ENCODE measurements at places on chromosomes 16 and 17. TPM values are rescaled to one million over a fixed set of nuclear protein-coding genes. Genes with fewer than 3 reads are reported as not detected.
A peak's percentile ranks its signal among the peaks of the same experiment; 100 is the strongest.

Gene CMTM3
- total RNA-seq = 19.3 TPM

Gene SEPHS2
- 36.5 TPM for total RNA-seq

Gene HOXB5
- not detected for total RNA-seq

Gene GNGT2
- not detected for total RNA-seq

Gene TNFRSF13B
- not detected for total RNA-seq

Gene CHST4
- total RNA-seq = not detected

Gene USP6
- total RNA-seq = 3.9 TPM

GRCh38 chr16:21663889-21664647, at the start of gene OTOA:
Gene OTOA, plus strand, starts transcription at chr16:21663968. Its CDS starts 14,547 bp downstream, at chr16:21678515.
- DNase-seq = no peak

GRCh38 chr17:17474341-17474740, 2.5 kb upstream of the MED9 start:
- no peak for DNase-seq

DNA sequence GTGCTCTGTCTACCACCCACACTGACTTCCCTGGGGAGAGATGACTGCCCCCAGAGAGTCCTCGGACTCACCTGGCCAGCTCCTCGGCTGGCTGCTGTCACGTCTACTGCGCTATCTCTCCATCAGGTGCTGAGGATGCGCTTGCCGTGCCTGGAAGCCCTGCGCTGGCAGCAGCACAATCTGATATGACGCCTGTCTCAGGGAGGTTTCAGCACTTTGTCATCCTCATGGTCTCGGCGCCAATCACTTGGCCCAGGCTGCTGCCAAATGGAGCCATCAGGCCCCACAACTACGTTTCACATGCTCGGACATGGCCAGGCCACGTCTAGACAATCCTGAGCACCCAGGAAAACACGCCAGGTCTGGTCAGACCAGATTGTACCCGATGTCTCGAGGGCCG, 46.7 kb downstream of the FOXL1 start:
- DNase-seq = no peak

DNA sequence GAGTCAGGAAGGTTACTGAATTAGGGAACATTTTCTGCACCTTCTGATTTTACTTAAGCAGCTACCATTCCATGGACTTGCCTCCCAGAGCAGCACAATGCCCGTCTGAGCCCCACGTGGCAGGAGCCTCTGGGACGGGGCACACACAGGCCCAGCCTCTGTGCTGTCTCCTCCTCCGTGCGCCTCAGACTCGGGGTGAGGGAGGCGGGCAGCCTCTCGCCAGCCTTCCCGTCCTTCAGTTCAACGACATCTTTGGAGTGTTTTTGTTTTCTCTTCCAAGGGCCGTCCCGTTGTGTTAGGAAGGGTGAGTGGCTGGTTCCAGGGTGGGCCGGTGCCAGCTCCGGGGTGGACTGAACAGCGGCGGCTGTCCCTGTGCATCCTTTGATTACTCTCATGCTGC, 31.8 kb downstream of the NDEL1 start:
- no peak for DNase-seq

- no peak for DNase-seq
Observed at GRCh38 chr17:76089680-76090516, 10.9 kb downstream of the ZACN start.

DNA sequence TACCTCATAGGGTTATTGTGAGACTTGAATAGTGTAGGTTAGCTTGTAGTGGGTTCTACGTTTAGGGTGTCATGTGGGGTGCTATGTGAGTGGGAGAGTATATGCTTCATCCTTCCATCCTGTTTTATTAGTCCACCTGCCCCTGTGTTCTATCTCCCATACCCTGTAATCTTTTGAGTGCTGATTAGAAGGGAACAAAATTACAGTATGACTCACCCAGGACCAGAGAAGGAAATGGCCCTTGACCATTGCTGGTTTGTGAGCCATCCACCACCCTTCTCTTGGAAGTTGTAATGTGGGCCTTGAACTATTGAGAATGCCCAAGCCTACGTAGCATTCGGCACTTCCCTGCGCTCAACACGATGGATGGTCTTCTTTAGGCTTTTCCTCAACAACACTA, 17.1 kb downstream of the SAP30BP start:
- DNase-seq = no peak

GRCh38 chr17:39225959-39226683, 376 bp upstream of the STAC2 start:
- no peak for DNase-seq

GRCh38 chr17:33639103-33639880, 346.2 kb upstream of the ASIC2 start:
- DNase-seq = no peak

- DNase-seq = no peak
Observed at GRCh38 chr16:57527027-57527426, 9.3 kb downstream of the CCDC102A start.

GRCh38 chr17:2174468-2175293, 119.8 kb downstream of the HIC1 start:
- peak; percentile 37 for DNase-seq

DNA sequence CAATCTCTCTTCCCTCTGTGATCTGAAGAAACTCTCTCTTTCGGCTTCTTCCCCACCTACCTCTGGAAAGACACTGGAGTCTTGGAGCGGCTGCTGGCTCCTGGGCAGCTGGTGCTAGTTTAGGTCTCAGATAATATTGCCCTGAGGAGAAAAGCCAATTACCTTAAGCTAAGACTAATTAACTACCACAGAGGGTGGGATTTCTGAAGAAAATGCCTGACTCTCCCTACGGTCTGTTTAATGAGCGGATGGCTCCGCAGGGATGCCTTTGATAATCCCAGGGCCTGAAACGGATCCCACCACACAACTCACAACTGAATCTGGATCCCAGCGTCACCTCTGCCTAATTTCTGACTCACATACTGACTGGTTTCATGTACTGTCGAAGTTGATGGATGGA, 127.0 kb upstream of the NLRP1 start:
- DNase-seq = no peak

DNA sequence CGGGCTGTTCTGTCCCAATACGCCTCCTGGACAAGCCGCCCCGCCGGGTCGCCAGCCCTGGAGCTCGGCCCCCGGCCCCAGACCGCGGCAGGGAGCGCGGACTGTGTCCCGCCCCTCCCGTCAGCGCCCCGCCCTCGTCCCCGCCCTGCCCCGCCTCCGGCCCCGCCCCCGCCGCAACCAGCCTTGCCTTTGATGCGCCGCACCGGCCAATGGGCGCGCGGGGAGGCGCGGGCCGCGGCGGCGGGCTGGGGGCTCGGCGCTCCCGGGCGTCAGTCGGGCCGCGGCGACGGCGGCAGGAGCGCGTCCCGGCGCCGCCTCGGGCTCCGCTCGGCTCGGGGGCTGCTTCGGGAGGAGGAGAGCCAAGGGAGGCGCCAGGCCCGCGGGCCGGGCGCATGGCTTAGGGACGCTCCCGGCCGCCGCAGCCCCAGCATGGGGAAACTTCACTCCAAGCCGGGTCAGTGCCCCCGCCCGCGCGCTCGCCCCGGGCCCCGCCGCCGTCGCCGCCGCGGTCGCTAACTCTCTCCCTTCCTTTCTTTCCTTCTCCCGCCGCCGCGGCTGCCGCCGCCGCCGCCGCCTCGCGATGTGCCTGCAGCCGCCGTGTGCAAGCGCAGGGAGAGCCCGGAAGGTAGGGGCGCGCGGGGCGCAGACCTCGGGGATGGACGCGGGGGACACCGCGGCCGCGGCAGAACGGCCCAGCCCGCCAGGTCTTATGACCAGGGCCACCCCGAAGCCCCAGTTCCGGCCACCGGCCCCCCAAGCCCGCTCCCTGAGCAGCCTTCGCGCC, at the start of gene NKD1:
TSS of gene NKD1 (plus strand) at position 272 of the 784 bp plus-strand sequence. CDS start at position 430, 158 bp downstream.
- peak; percentile 64 for DNase-seq

DNA sequence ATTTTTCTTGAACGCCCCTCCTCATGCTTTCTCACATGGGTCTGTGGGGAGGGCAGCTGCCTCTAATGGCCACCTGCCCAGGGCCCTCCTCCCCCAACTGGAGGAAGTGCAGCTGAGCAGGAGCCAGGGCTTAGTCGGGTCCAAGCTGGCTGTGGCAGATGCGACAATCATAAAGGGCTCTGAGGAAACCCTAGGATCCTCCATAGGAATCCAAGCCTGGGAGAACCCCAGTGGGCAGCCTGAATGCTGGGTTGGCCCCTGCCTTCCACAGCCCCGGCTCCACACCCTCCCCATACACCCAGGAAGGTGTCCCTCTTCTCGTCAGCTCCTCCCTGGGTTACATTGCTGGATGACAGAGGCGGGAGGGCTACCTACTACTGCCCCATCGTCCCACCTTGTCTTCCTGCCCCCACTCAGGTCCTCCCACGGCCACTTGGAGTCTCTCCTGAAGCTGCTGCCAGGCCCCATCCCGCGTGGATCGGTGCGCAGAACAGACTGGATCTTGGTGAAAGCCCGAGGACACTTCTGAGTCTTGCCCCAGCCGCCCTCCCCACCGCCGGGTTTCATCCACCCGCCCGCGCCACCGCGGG, 15.6 kb upstream of the CBFB start:
- no peak for DNase-seq

GRCh38 chr16:17423221-17423620, 47.5 kb downstream of the XYLT1 start:
- DNase-seq = no peak

DNA sequence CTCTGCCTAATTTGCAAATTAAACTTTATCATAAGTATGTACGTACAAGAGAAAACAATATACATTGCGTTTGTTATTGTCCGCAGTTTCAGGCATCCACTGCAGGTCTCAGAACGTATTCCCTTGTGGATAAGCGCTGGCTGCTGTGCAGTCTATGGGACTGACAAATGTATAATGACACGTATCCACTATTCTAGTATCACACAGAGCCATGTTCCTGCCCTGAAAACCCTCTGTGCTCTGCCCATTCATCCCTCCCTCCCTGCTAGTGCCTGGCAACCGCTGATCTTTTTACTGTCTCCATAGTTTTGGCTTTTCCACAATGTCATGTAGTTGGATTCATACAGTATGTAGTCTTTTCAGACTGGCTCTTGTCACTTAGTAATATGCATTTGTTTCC, 179.4 kb downstream of the MAF start:
- DNase-seq = no peak

- no peak for DNase-seq
Observed at GRCh38 chr17:33322063-33322462, 29.0 kb upstream of the ASIC2 start.

DNA sequence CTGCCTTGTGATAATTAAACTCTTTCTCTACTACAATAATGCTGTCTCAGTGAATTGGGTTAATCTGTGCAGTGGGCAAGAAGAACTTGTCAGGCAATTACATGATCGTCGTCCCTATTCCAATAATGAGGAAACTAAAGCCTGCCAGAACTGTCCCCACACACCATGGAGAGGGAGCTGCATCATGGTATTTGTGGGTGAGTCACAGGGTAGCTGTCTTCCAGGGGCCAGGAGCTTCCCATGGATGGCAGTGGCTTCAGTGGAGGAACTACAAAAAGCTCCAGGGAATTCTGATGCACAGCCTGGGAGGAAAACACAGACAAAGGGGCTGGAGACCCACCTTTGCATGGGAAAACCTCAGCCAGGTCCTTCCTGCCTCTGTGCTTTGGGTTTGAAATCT, 83.3 kb upstream of the C16orf82 start:
- DNase-seq = no peak

- no peak for DNase-seq
Observed at GRCh38 chr17:75181608-75182318, 996 bp downstream of the SUMO2 start.

DNA sequence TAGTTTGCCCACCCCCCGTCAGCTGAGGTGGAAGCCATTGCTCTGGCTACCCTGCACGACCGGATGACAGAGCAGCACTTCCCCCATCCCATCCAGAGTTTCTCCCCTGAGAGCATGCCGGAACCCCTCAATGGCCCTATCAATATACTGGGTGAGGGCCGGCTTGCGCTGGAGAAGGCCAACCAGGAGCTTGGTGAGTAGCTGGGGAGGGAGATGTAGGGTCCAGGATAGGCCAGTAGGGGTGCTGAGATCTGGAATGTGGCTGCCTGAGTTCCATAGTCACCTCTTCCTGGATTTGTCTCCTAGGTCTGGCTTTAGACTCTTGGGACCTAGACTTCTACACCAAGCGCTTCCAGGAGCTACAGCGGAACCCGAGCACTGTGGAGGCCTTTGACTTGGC, 6.4 kb downstream of the PFAS start:
- DNase-seq = no peak

DNA sequence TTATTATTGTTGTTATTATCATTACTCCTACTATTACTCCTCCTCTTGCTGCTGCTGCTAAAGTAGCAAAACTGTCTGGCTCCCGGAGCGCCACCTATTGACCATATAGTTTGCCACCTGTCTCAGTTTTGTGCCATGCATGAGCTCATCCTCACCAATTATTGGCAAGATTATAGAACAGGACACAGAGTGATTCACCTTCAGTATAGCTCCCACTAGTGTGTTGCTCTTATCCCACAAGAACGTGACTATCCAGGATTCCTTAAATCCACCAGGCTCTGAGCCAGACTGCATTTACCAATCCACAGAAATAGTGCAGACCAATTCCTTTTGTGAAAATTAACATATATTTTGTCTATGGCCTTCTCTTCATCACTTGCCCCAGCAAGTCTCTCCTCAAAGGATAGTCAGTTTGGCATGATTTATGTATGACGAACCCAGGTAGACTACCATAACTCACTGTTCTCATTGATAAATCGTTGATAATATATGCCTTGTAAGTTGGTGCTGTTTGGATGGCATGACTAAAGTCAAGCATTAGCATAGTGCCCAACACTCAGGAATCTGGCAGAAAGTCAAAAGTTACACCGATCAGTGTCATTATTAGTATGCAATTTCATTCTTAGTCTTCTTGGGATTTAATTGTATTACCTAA, 405.5 kb upstream of the HSBP1 start:
- DNase-seq = no peak

DNA sequence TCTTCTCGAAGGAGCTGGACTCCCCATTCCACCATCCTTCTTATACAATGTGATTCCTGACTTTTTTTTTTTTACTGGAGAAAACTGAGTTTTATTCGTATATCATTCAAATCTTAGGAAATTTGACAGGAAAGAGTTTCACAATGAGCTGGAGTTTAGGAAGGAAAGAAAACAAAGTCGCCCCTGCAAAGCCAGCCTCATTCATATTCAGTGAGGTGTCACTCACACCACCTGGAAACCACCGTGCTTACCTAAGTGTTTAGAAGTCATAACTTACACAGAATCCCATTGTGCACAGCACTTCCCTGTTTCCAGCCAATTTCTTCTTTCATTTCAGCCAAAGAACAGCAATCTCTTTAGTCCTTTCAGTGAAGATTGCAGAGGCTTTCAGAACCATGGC, 90.3 kb upstream of the CHMP6 start:
- DNase-seq = no peak

- DNase-seq = peak; percentile 23
Observed at GRCh38 chr17:29292992-29293889, 707 bp downstream of the NUFIP2 start.

GRCh38 chr16:79607587-79607986, 7.0 kb upstream of the MAF start:
- no peak for DNase-seq

- DNase-seq = no peak
Observed at GRCh38 chr17:34351096-34351495, 5.2 kb upstream of the CCL13 start.

DNA sequence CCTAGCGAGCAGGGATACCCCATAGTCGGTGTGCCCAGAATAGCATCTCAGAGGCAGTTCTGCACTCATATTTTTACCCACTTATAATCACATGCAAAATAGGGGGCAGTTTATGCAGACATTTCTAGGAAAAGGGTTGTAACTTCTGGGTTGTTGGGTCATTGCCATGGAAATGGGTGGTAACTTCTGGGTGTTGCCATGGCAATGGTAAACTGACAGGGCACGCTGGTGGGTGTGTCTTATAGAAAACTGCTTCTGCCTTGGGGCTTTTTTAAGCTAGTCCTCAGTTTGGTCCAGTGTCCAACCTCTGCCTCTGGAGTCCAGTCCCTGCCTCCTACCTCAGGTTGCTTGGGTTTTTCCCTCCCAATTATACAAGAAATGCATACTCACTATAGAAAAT, 7.4 kb upstream of the SPAG9 start:
- DNase-seq = no peak
